B cell (primary cell): ENCODE measurements at places on chromosomes 1 and 21. TPM values are rescaled to one million over a fixed set of nuclear protein-coding genes. Genes with fewer than 3 reads are reported as not detected.

The COL6A1 gene
- total RNA-seq = 0.44 and 0.67 TPM in 2 replicates

GRCh38 chr1:58157256-58157655 lies 389.3 kb downstream of the OMA1 start:
- no peak for DNase-seq

DNA sequence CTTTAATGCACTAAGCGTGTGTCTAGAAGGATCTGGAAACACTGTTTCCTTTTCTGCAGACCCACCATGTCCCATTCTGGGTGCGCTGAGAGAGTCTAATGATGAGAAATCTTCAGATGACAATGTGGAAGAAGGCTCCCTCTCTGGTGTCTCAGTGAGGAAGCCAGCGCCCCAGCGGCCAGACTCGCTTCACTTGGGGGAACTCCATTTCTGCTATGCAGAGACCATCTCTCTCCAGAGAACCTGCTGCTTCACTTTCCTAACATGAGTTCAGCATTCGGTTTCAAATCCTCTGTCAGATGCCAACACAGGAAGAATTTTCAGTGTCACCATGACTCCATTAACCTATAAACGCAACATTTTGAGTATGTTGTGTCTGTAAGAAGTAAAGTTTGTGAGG lies 121.8 kb downstream of the SYF2 start:
- DNase-seq = no peak

The FCRL4 gene
- total RNA-seq = 0.30 and 0.68 TPM in 2 replicates

- DNase-seq = no peak
Measured at GRCh38 chr1:185404907-185405568, 88.0 kb upstream of the IVNS1ABP start.

- no peak for DNase-seq
Measured at GRCh38 chr1:226533220-226533619, 15.3 kb upstream of the STUM start.

The REN gene
- not detected in 2 replicates for total RNA-seq

The ACTN2 gene
- total RNA-seq = 0.30 TPM in 1 of 2 replicates, not detected in the other
